Activated T-cell treated with anti-CD3 and anti-CD28 coated beads, Interleukin-2, amount 50 U/mL, for 1 hour (primary cell): ENCODE measurements at places on chromosomes 4 and X.

DNA sequence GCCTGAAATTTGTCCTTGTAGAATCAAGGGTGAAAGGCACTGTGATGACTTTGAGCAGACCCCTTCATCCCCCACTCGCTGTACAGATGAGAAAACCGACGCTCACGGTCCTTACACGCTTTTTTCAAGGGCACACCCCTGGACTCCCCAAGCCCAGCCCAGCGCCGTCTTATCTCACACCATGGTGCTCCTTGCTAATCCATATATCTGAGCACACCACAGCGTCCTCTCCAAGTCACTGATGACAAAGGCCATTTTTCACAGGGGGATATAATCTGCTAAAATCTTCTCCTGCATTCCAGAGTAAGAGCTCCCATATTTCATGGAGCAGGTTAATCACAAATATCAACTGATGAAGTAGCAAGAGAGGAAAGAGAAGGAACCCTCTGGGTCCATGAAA, 486.3 kb downstream of the BCOR start:
- no peak for DNase-seq

GRCh38 chrX:72305286-72306084, at the start of gene CITED1:
Gene CITED1 (minus strand): TSS chrX:72305914. CDS start chrX:72302869, 3,045 bp downstream.
- peak; percentile 33 for DNase-seq

DNA sequence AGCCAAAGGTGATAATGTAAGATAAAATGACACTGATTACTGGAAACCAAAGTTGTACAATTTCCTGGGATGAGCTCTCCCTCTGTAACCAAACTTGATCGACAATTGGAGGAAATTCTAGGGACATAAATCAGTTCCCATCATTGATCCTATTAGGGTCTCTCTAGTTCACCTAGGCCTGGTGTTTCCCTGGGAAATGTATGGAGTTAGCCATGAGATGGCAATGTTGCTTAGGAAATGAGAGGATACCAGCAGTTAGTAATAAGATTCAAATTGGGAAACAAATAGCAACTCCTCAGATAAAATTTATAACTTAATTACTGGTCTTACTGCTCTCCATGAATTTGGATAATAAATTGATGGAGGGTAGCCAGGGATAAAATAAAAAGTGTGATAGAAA, 52.2 kb downstream of the SPATA18 start:
- DNase-seq = no peak

DNA sequence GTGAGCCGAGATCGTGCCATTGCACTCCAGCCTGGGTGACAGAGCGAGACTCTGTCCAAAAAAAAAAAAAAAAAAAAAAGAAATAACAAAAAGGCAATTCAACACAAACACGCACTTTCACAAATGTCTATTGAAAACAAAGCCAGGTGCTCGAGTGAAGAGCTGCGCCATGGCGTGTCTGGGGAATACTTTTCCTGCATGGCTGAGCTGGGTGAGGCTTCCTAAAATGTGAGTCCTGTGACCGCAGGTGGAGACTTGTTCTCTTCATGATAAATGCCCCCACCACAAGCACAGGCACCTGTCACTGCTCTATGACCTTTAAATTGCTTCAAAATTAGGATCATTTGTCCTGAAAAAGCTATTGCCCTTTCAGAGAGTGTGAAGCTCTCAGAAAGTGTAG, 4.0 kb upstream of the ABLIM2 start:
- no peak for DNase-seq

GRCh38 chrX:102515975-102516941, at the start of gene TMSB15A:
Gene TMSB15A (minus strand): TSS chrX:102516739.
- peak; percentile 62 for DNase-seq

DNA sequence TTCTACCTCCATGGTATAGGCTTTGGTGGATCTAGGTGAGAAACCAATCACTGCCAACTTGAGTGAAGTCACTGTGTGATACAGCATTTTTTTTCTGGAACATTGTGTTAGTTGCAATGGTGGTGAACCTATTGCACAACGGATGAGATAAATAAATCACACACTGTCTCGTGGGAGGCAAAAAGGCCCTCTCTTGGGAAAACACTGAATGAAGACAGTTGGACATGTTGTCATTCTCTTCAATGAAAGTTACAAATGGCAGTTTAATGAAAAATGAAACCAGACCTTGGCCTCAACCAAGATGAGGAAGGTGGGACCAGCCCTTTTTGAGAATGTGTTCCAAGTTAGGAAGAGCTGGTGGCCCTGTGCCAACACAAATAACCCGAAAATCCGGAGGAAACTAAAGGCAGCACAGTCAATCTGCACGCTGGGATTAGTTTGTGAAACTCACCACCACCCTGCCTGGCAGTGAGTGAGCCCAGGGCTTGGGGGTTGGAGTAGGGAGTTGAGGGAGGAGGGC, 5.4 kb upstream of the ADGRG2 start:
- DNase-seq = no peak

DNA sequence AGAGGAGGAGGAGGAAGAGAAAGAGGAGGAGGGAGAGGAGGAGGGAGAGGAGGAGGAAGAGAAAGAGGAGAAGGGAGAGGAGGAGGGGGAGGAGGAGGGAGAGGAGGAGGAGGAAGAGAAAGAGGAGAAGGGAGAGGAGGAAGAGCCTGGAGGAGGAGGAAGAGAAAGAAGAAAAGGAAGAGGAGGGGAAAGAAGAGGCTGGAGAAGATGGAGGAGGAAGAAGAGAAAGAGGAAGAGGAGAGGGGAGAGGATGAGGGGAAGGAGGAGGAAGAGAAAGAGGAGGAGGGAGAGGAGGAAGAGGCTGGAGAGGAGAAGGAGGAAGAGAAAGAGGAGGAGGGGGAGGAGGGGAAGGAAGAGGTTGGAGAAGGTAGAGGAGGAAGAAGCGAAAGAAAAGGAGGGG, 46.0 kb upstream of the SHOX start:
- no peak for DNase-seq

DNA sequence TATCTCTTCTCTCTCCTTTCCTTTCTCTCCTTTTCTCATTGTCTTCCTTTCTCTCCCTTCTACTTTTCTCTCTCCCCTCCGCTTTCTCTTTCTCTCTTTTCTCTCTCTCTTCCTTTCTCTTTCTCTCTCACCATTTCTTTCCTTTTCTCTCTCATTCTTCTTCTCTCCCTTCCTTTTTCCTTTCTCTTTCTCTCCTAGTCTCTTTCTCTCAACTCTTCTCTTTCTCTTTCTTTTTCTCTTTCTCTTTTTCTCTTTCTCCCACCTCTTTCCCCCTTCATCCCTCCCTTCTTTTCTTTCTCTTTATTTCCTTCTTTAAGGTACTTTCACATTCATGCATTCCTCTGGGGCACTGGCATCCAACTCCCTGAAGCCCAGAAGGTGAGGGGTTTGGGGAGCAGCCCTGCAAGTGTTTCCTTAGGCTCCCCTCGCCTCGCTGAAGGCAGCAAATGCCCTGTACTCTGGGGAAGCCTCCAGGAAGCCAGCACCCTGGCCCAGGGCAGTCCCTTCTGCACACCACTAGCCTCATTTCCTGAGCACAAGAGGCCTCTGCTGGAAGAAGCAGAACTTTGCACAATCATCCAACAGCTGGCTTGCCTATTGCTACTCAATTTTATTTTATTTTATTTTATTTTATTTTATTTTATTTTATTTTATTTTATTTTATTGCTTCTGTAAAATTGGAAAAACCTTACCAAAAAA, 124.2 kb downstream of the NFKB1 start:
- DNase-seq = peak; percentile 62

DNA sequence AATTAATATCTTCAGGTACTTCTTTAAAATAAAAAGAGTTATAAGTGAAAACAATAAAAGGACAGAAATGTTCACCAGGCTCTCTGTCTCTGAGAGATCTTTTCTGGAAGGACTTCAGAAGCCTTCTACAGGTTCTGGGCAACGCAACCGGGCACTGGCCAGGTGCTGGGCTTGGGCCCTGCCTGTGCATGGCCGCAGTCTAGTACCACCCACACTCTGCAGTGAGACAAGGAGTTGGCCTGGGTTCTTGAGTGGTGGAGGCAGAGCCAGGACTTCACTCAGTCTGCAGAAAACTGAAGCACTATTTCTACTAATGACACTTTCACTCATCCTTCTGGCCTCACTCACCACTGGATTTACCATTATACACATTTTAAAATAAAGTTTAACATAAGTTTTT, 21.8 kb downstream of the TAPT1 start:
- DNase-seq = no peak

- DNase-seq = no peak
Observed at GRCh38 chr4:78225236-78225635, 168.1 kb downstream of the FRAS1 start.

- DNase-seq = no peak
Observed at GRCh38 chr4:105613306-105613705, 60.9 kb downstream of the ARHGEF38 start.

DNA sequence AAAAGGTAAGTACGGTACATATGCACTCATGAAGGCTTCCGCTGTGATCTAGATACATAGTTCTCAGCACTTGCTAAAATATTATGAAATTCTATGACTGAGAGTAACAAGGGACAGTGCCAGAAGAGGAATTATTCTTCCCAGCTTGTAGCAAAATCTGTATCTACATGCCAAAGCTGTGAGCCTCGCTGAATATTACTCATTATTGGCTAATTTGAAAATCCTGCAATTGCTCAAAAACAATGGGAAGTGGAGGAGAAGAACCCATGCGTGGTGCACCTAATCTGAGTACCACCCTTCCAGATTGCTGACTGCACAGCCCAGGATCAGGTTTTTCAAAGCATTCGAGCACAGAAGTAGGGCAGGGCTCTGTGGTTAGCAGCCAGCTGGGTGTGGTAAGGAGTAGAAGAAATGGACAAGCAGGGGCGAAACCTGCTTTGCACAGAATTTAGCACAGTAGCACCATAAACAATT, 17.4 kb upstream of the PDCL2 start:
- DNase-seq = no peak

DNA sequence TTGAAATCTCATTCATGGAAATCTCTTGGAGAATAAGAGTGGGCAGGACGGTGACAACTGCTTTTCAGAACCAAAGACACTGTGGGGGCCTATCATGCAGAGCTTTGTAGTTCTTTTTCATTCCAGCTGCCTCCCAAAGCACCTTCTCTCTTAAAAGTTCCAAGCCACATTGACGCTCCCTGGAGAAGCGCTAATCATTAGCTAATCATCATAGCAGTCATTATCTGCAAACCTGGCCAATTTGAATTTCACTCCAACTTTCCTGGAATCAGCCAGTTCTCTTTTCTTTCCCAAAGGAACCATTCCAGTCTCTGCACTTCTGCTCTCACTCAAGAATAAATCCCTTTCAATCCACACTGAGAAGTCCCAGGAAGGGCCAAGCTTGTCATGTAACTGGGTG, 1144.1 kb upstream of the IGFBP7 start:
- no peak for DNase-seq

- DNase-seq = no peak
Observed at GRCh38 chr4:30653291-30653690, 66.9 kb upstream of the PCDH7 start.

DNA sequence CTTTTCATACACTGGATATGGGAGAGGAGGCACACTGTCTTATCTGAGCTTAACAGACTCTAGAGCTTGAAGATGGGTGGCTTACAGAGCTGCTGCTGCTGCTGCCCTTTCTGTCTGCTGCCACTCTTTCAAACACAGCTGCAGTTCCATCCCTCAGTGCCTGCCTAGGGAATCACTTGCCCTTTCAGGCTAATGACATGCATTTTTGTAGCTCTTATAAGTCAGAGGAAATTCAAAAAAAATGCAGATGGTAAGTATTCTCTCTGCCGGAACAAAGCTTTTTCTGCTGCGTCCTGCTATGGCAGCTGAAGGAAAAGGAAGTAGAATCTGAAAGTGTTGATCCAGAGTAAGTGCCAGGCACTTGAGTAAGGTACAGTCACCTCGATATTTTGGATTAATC, 460.4 kb upstream of the DIAPH2 start:
- no peak for DNase-seq

DNA sequence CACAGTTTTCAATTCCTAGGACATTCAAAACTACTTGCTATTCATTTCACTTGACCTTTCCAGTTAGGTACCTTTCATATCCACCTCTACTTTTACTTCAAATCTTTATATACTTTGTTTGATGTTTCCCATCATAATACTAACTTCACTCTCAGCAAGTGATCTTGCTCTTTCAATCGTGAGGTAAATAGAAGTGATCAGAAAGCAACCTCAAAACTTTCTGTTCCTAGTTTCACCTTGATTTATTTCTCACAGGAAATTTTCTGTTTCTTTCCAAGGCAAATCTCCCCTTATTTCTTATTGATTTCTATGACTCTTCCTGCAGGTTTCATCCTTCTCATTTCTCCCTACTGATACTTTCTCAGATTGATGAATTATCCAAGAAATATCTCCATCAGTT, 623.5 kb downstream of the FSTL5 start:
- no peak for DNase-seq

DNA sequence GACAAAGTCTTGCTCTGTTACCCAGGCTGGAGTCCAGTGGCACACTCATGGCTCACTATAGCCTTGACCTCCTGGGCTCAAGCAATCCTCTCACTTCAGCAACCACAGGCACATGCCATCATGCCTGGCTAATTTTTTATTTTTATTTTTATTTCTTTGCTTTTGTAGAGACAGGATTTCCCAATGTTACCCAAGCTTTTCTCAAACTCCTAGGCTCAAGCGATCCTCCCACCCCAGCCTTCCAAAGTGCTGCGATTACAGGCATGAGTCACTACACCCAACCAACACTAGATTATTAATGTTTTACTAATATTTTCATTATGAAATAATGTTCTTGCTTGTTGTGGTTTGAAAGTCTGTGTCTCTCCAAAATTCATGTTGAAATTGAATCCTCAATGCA, 5.2 kb upstream of the ACTRT1 start:
- no peak for DNase-seq

GRCh38 chr4:44368413-44369167, 80.0 kb downstream of the KCTD8 start:
- DNase-seq = no peak

DNA sequence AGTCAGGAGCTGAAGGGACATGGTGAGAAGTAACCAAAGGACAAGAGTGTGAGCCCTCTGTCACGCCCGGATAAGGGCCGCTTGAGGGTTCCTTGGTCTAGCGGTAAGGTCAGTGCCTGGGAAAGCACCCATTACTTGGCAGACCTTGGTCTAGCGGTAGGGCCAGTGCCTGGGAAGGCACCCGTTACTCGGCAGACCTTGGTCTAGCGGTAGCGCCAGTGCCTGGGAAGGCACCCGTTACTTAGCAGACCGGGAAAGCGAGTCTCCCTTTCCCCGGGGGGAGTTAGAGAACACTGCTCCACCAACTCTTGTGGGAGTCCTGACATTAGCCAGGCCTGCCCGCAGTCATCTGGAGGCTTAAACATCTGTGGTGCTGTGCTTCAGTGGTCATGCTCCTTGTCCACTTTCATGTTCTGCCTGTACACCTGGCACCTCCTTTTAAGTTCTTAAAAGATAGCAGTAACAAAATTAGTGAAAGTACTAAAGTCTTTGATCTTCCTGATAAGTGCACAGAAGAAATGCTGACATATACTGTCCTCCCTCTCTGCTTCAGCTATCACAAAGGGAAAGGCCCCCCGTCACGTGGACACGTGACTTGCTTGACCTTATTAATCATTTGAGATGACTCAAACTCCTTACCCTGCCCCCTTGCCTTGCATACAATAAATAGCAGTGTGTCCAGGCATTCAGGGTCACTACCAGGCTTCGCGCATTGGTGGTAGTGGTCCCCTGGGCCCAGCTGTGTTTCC, 9.3 kb upstream of the SEC24B start:
- DNase-seq = no peak
